Brain microvascular endothelial cell (primary cell): ENCODE measurements at places on chromosomes 12 and 14.

GRCh38 chr14:59155886-59156285 lies 32.6 kb upstream of the DAAM1 start:
- no peak for DNase-seq

- no peak for DNase-seq
Observed at GRCh38 chr12:113378291-113378690, 19.9 kb downstream of the PLBD2 start.

- DNase-seq = no peak
Observed at GRCh38 chr14:70885343-70886022, 21.8 kb upstream of the PCNX1 start.

- DNase-seq = no peak
Observed at GRCh38 chr12:67370979-67371378, 101.8 kb downstream of the CAND1 start.

GRCh38 chr12:62205346-62205745 lies 54.9 kb upstream of the USP15 start:
- DNase-seq = no peak

DNA sequence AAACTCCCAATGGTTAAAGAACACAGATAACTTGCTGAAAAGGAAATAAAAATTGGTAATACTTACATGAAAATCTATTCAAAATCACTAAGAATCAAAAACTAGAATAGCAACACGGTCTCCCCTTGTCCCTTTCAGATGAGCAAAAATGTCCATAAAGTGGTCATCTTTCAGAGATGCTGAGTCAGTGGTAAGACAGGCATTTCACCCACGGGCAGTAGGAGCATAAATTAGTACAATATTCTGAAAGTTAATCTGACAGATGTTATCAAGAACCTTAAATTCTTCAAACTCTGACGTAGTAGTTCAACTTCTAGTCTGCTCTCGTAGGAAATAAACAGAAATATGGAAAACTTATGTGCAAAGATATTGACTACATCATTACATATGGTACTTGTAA lies 33.1 kb upstream of the GNPNAT1 start:
- DNase-seq = no peak

- no peak for DNase-seq
Observed at GRCh38 chr12:53196486-53196885, 10.6 kb downstream of the ITGB7 start.

GRCh38 chr12:124391340-124392261 lies 96.7 kb downstream of the RFLNA start:
- DNase-seq = peak; percentile 68
